ENCODE measurements at places on chromosomes 12 and 14.

- DNase-seq = no peak
Measured at GRCh38 chr12:88816201-88816600, 235.9 kb upstream of the KITLG start.

DNA sequence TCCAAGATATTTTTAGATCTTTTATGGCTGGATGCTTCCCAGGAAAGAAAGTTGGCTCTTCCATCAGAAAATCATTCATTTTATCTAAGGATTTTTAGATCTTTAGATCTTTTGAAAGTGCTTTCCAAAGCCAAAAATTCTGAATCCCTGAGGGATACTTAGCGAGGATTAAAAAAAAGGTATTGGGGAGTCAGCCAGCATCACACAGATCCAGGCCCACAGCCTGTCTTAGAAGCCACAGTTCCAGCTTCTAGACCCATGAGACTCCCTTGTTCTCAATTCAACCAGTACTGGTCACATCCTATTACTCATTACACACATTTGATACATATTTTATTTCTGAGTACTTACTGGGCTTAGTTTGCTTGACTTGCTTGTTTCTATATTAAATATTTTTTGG, 49.9 kb downstream of the TSPAN8 start:
- DNase-seq = no peak

- no peak for DNase-seq
Measured at GRCh38 chr14:35766036-35766699, 42.9 kb downstream of the RALGAPA1 start.

DNA sequence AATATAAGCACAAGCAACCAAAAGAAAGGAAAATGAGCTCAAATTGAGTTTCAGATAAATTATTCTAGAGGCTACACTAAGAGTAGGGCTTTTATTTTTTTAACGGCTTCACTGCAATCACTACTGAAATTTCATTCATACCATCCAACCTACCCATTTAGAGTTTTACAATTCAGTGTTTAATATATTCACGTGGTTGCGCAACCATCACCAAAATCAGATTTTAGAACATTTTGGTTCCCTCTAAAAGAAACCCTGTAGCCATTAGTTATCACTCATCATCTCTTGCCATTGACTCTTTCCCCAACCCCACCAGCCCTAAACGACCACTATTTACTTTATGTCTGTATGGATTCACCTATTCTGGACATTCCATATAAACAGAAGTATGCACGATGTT, 401.5 kb downstream of the MDGA2 start:
- no peak for DNase-seq

DNA sequence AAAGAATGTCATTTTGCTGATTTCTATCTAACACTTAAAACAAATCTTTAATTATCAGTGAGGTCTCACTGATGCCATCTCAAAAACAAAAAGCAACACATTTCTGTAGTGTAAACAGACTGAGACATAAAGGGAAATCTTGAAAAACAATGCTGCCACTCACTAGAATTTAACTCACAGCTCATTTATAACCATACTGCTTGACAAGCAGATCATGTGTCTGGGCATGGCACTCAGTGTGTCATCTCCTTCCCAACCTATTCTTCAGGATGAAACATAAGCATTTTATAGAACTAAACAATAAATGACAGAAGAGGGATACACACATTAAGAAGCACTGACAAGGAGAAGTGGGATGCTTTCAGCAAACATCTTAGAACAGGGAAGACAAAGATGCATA, 22.4 kb downstream of the ATF7 start:
- no peak for DNase-seq

GRCh38 chr12:113056631-113057488, at the start of gene DTX1:
TSS of gene DTX1 (plus strand) at chr12:113056730. CDS start at chr12:113058193, 1,463 bp downstream.
- no peak for DNase-seq

DNA sequence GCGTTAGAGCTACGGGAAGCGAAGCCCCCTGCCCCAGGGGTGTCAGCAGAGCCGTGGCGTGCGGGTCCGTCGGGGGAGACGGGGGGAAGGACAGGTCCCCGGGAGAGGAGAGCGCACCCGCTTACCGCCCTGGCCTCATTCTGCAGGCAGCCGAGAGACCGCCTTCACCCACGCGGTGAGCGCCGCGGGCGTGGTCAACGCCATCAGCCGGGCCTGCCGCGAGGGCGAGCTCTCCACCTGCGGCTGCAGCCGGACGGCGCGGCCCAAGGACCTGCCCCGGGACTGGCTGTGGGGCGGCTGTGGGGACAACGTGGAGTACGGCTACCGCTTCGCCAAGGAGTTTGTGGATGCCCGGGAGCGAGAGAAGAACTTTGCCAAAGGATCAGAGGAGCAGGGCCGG, 10.5 kb downstream of the WNT5B start:
- no peak for DNase-seq

DNA sequence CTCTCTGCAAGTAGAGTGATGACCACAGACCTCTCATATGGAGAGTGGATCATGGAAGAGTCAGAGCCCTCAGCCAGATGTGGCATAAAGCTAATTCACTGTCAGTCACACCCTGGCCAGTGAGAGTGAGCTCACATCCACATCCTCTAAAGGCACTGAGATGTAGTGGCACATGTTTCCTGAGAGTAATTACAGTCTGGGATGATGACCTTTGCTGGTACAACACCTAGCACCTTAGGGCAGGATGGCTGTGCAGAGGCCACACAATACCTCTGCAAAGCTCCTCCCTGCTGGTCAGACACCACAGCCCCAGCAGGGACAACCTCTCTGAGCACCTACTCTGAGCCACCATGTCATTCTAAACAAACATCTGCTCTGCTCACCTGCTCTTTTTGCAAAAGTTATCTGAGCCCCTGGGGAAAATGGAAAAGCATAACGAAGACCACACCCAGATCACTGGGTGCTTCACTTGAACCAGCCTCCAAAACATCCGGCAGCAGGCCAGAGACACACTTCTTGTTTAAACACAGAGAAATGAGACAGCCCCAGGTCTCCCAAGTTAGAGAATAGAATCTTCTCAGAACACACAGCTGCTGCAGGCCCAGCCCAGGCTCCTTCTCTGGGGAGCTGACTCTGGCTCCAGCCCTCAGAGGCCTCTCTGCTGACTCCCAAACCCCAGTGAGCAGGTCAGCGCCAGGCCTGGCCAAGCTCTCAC, 30.3 kb downstream of the PITPNM2 start:
- no peak for DNase-seq

DNA sequence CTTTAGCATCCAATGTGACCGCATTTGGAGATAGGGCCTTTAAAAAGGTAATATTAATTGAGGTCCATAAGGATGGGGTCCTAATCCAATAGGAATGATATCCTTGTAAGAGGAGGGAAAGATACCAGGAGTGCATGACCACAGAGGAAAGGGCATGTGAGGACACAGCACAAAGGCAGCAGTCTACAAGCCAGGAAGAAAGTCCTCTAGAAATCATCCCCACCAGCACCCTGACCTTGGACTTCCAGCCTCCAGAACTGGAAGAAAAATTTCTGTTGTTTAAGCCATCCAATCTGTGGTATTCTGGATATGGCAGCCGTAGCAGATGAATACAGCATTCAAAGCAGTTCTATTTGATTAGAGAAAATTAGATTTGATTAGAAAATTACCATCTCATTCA, 145.4 kb downstream of the STXBP6 start:
- no peak for DNase-seq

DNA sequence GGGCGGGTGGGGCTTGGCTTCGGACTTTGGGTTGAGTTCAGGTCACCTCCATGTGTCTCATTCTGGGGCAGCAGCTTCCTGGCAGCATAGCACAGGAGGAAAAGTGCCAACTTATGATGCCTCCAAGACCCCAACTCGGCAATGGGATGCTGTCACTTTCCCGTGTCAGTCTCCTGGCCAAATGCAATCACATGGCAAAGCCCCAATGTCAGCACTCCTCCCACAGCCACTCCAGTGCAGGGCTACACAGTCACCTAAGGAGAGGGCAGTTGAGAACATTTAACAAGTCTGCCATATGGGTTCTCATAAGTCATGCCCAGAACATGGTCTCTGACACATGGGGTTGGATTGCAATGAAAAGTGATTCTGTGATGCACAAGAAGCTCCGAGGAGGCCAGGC, 26.7 kb downstream of the ELK3 start:
- DNase-seq = no peak

GRCh38 chr14:71400871-71401321, 493.6 kb downstream of the PCNX1 start:
- DNase-seq = peak; percentile 65

DNA sequence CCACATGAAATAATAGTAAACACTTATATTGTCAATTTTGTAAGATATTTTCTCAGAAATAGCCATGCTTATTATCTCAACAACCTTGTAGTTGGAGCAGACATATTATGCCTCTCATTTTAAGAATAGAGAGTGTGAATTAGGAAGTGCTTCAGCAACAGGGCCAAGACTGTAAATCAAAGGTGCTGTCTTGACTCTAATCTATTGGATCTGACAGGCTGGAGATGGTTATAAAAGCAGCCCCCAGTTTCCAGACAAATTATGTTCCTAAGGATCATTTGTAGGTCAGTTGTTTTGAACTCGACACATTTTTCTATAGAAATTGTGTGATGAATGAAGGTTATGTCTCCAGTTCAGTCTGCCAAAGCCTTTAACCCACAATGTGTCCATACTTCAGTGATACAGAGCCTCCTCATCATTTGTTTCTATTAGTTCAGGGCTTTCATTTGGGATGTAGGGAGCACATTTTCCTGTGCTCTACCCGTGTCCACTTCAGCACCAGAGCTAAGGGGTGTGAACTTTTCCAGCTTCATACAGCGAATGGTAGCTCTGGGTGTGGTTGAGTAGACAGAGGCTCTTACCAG, 284.8 kb upstream of the FBXO33 start:
- no peak for DNase-seq

DNA sequence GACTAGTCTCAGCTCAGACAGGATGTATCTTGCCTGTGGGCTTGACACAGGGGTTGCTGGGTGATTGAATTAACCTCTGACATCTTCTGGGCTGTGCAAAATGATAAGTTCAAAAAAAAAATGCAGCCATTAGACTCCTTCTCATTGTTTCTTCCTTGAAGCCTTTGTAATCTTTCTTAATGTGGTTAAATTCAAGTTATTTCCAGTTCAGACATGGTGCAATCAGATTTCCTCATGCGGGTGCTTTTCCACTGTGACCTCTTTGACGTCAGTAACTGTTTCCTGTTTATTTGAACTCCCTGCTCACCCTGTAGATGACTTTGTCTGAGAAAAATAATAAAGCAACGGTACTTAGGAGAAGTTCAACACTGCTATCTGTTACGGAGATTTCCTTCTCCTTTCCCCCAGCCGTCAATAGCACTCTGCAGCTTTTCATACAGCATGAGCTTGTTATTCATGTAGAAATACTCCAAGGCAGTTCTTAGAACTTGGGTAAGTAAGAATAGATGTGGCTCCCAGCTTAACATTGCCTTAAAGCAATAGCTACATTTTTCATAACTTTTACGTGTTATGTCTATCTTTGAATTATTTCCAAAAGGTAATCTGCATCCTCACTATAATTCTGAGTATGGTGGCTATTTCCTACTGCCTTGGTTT, 155.5 kb downstream of the PRKCH start:
- DNase-seq = peak; percentile 97

DNA sequence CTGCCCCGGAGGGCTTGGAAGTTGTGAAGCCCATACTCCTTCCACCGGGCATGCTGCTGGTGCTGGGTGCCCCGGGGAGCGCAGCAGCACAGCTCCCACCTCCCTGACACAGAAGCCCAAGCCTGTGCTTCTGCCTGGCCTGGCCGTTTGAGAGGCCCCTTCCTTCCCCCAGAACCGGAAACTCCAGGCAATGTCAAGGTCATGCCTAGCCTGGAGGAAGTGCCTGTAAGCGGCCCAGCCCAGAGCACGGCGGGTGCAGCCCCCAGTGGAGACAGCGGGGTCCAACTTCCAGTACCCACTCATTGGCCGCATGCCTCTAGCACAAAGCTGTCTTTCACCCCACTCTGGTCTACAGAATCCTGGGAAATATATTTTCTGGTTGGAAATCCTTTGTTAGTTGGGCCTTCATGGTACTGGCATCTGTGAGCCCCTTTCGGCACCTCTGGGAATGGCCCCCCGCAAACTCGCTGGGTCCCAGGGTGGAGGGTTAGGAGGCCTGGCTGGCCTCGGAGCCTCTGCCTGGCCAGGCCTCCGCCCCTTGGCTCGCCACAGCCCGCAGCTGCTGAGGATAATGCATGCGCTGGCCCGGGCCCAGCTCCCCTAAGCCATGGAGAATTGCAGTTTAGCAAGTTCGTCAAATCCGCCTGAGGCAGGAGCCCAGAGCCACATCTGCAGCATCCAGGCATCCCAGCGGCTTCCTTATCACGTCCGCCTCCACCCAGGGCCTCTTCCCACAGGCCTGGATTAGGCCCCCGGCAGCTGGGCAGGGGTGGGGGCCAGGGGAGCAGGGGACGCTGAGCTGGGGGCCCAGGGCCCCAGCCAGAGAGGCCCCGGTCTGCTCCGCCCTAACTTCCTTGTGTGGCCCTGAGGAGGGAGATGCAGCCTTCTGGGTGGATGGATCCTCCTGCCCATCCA, 48.9 kb upstream of the DLK1 start:
- DNase-seq = peak; percentile 29

GRCh38 chr12:109675411-109675810, 38.2 kb upstream of the FAM222A start:
- DNase-seq = no peak

DNA sequence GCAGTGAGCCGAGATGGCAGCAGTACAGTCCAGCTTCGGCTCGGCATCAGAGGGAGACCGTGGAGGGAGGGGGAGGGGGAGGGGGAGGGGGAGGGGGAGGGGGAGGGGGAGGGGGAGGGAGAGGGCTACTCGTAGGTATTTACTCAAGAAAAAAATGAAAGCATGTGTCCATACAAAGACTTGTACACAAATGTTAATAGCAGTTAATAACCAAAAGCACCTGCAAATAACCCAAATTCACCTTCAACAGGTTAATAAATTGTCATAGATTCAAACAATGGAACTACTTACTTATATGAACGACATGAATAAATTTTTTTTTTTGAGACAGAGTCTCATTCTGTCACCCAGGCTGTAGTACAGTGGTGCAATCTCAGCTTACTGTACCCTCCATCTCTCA, 152.4 kb downstream of the BRMS1L start:
- DNase-seq = no peak

DNA sequence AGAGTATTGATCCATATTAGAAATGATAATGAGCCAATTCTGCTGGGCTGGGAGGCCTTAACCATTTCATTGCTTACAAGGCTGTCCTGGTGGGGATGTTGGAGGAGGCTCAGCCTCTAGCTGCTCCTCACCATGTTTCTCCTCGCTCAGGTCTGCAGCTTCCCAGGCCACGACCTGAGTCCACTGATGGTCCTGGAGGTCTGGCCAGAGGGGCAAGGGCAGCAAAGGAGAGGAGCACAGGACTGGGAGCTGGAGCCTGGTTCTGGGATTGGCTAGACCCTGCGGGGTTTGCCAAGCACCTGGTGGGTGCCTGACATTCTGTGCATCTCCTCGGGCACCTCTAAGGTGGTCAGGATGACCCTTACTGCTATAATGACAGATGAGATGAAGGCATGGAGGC, 92.6 kb downstream of the KIF26A start:
- no peak for DNase-seq

GRCh38 chr12:25518512-25518911, 34.6 kb downstream of the LMNTD1 start:
- DNase-seq = no peak

DNA sequence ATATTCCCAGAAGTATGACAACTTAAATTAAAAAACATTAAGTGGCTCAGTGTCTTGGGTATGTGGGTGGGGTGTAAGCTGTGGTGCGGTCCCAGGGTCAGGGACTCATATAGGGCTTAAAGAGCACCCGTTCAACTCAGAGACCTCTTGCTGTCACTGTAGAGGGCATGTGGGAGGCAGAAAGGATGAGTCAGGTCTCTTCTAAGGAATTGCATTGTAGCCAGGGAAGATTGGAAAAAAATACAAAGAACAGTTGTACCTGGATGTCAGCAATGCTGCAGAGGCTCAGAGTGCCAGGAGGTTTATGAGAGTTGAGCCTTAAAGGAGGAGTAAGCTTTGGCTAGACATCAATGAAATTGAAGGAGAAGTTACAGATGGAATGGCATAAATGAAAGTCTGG, 104.1 kb downstream of the MYRFL start:
- DNase-seq = no peak
